ENCODE measurements at places on chromosomes 5 and 9.

GRCh38 chr5:944992-945685 lies 52.5 kb downstream of the TRIP13 start:
- no peak for DNase-seq

GRCh38 chr5:17343675-17344074 lies 126.2 kb downstream of the BASP1 start:
- no peak for DNase-seq

DNA sequence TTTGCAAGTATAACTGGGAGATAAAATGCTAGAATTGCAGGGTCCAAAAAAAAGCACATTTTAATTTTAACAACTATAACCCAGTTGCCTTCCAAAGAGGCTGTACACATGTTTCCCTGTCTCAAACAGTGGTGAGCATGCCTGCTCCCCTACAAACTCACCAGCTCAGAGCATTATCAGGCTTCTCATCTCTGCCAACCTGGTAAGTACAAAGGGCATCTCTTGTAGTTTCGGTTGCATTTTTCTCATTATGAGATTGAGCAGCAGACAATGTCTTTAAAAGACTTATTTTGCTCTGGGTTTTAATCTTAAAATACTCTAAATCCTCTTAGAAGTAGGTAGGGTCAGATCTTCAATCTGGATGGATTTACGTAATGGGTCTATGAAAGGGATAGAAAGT lies 107.1 kb upstream of the MSX2 start:
- no peak for DNase-seq

- DNase-seq: no peak
Measured at GRCh38 chr5:119398727-119399466, 43.1 kb downstream of the TNFAIP8 start.

- DNase-seq: no peak
Measured at GRCh38 chr5:134851307-134851923, 5.6 kb downstream of the C5orf24 start.

- DNase-seq: no peak
Measured at GRCh38 chr9:33791117-33791516, 4.2 kb upstream of the PRSS3 start.

GRCh38 chr9:109699019-109699418 lies 81.0 kb upstream of the PALM2AKAP2 start:
- no peak for DNase-seq

DNA sequence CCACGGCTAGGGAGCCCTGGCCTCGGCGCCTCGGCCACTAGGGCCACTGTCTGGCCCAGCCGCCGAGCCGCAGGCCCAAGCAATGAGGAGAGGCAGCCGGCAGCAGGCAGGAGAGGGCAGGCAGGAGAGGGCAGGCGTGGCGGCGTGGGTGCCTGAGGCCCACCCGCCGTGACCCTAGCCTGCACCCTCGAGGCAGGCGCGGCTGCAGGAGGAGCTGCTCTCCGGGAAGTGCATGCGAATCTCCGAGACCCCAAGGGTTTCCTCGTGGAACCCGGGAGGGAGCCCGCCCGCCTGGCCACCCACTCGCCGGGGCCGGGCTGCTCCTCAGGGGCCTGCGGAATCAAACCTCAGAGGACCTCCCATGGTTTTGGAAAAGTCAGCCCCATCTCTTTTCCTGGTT lies 9.3 kb downstream of the GRIN1 start:
- DNase-seq: no peak

GRCh38 chr5:91166059-91166807 lies 216.9 kb downstream of the ARRDC3 start:
- DNase-seq: no peak

DNA sequence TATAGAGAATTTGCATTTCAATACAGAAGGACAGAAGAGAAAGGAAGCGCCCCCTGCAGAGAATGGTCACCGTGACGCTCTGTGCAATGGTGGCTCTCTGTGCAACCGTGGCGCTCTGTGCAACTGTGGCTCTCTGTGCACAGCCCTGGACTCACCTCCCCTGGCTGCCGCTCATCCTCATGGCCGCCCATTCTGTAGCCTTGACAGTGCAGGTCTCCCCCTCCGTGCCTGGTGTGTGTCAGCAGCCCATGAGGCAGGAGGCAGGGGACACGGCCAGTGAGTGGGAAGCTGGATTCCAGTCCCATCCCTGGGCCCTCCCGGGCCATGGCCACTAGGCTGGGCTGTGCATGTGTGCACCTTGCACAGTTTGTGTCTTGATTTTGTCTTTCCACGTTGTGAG lies 12.0 kb downstream of the EXOC3 start:
- no peak for DNase-seq

DNA sequence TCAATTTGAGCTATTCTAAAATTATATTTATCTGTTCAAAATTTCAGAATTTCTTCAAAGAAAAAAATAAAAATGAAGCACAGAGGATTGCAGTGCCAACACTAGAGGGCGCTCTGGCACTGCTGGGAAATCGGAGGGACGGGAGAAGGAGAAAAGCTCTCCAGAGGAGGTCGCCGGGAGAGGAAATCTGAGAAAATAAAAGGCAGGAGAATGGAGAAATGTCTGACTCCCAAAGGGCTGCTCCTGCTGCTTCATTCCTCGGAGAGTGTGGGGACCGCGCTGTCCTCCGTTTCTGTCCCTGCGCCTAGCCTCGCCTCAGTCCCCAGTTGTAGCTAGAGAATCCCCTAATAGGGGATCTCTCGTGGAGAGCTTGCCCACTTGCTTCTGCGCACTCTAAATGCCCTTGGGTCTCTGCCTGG lies 40.0 kb upstream of the ARSB start:
- DNase-seq: no peak

- DNase-seq: no peak
Measured at GRCh38 chr9:124438091-124438490, 12.2 kb upstream of the ADGRD2 start.

GRCh38 chr9:96398582-96399324 lies 15.2 kb upstream of the SLC35D2 start:
- DNase-seq: no peak

DNA sequence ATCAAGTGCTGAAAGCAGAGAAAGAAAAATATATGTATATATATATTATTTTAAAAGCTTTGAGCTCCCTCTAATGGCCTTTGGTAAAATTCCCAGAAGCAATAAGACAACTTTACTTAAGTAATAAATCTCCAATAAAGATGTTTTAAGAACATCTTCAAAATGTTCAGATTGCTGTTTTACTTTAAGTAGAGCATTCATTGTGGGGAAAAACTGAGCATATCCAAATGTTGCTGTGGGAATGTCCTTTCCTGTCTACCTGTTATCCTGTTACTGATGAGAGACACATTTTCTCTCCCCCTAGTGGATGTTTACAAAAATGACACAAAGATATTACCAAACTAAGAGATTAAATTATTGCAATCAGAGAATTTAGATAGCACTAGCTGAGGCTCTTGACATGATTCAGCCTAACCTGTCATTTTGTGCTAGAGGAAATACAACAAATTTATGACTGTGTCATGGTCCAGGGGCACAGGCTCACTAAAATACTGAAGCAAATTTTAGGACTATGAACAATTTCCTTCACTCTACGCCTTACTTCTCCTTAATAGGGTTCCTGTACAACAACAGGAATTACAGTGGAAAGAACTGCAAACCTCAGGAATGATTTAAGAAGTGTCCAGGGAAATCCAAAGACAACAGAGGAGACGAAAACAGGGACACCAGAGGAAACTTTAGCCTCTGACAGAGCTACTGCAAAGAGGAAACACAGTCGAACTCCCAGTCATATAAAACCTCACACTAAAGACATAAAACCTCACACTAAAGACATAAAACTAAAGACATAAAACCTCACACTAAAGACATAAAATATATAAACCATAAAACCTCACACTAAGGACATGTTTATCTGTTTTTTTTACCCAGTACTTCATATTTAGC lies 24.3 kb upstream of the PRRC1 start:
- DNase-seq: no peak

Data from stimulated activated CD8-positive, alpha-beta memory T cell treated with anti-CD3 and anti-CD28 coated beads, Interleukin-7, amount 100 ng/mL, for 1 hour (primary cell).